Uterus (tissue), 4 donors: ENCODE measurements at places on chromosomes 5 and 9.

GRCh38 chr5:107331882-107332281 lies 338.9 kb downstream of the EFNA5 start:
- DNase-seq, result no peak

DNA sequence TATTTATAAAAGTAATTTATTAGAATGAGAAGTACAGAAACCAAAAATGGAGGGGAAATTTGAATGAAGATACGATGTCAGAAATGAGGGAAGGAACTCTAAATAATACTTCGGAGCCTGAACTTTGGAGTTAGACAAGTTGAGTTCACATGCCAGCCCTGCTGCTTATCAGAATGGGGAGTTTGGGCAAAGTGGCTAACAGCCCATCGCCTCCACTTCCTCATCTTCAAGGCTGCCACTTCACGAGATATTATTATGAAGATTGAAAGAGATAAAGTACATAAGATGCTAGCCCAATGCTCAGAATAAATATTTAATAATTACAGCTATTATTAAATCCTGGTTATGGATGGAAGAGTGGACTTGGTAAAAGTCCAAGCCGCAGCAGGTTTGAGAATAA lies 56.2 kb upstream of the ABCA1 start:
- DNase-seq, result no peak

DNA sequence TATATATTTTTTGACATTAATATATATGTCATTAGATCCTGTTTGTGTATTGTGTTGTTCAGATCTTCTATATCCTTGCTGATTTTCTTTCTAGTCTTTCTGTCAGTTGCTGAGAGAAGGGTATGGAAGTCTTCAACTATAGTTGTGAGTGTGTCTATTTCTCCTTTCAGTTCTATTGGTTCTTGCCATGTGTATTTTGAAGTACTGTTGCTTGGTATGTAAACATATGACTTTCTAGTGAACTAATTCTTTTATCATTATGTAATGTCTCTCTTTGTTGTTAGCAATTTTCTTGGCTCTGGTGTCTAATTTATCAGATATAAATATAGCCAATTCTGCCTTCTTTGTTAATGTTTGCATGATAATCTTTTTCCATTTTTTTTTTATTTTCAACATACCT lies 84.3 kb upstream of the CAST start:
- DNase-seq, result no peak

DNA sequence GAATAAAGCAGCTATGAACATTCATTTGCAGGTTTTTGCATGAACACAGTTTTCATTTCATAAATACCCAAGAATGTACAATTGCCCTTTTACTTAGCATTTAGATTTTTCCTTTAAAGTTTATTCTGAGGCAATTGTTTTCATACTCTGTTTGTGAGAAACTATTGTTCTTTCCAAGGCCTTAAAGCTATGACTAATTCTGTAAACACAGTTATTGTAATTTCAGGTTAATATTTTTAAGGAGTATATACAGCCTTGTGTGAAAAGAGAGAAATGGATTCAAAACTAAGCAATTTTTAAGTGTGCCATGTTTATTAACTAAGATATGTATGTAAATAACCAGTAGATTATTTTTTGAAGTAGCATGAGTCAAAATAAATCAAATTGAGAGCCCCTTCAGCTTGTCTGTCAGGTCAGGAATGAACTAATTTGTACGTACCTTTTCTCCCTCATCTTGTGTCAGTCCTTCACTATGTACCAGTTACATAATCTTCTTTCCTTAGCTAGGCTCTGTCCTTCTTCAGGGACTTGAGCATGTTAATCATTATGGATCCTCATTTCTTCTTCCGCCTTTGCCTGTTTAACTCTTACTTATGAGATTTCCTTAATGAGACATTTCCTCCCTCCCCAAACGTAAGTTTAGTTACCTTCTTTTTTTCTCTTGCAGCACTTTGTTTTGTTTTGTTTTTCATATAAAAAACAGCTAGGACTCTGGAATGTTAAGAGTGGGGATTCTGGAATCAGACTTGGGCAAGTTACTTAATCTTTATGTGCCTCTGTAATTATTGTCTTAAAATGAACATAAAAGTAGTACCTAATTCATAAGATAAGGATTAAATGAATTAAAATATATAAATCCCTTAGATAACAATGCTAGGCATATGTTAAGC lies 63.6 kb downstream of the NIPBL start:
- DNase-seq, result no peak

DNA sequence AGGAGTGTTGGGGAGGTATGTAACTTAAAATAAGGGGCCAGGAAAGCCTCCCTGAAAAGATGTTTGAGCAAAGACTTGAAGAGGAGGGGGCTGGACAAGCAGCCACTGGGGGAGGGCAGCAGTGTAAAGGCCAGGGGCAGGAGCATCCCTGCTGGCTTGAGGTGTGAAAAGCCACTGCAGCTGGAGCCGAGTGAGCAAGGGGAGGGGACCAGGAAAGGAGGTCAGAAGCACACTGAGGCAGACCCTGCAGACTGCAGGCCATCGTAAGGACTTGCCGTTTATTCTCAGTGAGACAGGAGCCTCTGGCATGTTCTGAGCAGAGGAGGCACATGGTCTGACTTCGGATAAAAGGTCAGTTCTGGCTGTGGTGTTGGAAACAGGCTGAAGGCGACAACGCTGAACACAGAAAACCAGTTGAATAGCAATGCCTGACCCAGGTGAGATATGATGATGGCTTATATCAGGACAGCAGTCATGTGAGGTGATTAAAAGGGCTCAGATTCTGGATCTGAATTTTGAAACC lies 10.2 kb upstream of the ERGIC1 start:
- DNase-seq, result no peak
